ENCODE measurements at places on chromosomes 12 and 14.

DNA sequence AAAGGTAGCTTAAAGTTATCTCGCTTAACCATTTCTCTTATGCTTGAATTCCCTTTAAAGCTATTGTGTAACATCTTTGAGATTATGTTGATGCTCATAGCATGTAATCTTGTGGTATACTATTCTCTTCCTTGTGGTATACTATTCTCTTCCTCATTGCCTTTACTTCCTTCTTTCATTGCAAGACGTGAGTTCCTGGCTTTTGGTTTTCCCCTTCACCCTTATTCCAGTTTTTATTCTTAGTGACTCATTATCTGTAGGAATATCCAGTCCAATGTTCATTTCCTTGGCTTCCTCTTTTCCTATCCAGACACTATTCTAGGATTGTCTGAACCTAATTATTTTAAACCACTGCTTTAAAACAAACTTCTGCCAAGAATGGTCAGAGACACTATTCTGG, 564.0 kb downstream of the CCER1 start:
- no peak for DNase-seq

DNA sequence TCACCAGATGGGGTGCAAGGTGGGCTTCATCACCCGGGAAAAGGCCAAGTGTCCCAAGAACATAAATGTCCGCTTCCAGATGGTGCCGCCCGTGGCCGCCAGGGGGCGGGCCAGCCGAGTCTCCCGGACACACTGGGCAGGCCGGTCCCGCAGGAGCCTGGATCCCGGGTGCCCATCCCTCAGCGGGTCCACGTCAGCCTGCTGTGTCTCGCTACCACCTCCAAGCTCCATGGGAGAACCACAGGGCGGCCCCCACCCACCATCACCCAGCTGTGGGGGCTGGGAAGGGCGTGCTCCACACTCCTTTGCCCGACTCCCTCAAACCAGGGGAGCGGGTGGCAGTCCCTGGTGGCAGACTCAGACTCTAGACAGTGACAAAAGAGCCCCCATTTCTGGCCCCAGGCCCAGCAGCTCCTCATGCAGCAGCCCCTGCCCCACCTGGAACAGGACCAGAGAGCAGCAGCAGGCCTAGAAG, 22.0 kb upstream of the NUDT14 start:
- no peak for DNase-seq

- no peak for DNase-seq
These were observed 111.2 kb downstream of the LRIG3 start for GRCh38 chr12:58809064-58809607.

GRCh38 chr14:77206261-77206824, 24.7 kb downstream of the TMEM63C start:
- no peak for DNase-seq

DNA sequence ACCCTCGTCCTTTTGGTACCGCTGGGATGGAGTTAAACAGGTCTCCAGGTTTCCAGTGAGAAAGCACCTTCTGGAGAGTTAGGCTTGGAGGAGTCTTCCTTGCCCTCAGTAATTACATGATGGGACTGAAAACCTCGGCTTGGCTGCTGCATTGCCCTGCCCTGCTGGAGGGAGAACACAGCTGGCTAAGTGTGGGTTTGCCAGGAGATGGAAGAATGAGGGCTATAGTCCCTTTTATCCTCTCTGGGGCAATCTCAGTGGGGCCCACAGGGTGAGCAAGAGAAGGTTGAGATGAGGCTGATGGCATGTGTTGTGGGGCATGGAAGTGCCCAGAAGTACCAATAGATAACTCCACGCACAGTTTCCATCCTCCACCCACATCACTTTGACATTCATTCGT, 23.2 kb upstream of the MEG3 start:
- DNase-seq: no peak

DNA sequence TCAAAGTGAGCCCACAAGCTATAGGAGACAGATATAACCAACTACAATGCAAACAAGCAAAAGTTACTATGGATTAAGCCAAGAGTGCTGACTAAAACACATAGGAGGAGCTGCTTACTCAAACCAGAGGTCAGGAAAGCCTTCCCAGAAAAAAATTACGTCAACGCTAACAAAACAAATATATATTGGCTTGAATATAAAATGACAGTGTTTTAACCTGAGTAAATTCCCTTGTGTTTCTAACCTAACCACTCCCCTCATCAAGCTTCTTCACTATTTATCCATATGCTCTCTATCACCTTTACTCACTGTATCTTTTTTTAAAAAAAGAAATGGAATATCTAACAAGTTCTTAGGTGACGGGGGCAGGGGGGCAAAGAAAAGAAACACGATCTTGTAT, 115.9 kb downstream of the MED13L start:
- DNase-seq: peak; percentile 80

- DNase-seq: no peak
These were observed 157.6 kb downstream of the DPF3 start for GRCh38 chr14:72736308-72736707.

DNA sequence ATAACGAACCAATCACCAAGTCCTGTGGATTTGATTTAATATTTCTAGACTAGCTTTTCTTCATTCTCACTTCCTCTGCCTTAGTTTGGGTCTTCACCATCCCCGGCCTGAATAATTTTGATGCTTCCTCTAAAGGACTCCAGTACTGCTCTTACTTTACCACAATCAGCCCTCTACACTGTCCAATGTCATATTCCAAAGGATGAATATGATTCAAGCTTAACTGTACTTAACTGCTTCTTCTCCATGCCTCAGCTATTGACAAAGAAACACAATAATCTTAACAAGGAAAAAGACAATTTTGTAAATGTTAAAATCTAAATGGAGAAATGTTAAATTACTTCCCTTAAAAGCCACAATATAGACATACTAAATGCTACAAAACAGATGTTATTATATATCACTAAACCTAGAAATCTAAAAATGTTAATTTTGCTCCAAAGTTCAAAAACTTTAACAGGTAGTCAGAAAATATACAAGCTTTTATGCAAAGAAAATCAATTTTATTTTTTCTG, 70.2 kb downstream of the STXBP6 start:
- DNase-seq: no peak

DNA sequence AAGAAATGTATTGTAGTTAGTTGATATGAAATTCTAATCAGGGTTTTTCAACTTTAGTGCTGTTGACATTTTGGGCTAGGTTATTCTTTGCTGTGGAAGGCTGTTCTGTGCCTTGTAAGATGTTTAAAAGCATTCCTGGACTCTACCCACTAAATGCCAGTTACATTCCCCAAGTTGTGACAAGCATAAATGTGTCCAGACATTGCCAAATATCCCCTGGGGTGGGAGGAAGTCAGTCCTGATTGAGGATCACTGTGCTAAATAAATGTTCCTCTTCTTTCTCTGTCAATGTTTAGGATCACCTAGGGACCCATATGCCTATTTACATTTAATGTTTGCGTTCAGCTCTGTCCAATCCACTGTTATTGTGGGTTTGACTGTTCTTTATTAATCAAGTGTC, 268.3 kb downstream of the TMTC2 start:
- DNase-seq: no peak

- DNase-seq: no peak
These were observed 12.9 kb downstream of the BTBD7 start for GRCh38 chr14:93319958-93320357.
